ENCODE measurements at places on chromosomes 11 and 22.

DNA sequence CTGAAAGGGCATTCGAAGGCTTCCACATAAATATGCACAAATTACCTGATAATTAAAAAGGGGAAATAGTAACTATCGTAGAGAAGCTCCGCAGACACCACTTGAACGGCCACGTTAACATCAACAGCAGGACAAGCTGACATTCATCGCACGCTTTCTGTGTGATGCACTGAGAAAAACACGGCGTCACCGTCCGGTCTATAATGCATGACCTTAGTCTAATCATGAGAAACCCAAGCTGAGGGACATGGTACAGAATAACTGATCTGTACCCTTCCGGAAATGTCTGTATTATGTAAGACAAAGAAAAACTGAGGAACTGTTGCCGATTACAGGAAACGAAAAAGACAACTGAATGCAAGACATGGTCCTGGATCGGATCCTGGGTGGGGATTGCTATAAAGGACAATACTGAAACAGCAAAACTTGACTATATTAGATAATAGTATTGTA is 678 bp upstream of the RANGAP1 start:
- DNase-seq, result peak; percentile 35

GRCh38 chr11:61959114-61959513 is 8.3 kb downstream of the FTH1 start:
- no peak for DNase-seq

DNA sequence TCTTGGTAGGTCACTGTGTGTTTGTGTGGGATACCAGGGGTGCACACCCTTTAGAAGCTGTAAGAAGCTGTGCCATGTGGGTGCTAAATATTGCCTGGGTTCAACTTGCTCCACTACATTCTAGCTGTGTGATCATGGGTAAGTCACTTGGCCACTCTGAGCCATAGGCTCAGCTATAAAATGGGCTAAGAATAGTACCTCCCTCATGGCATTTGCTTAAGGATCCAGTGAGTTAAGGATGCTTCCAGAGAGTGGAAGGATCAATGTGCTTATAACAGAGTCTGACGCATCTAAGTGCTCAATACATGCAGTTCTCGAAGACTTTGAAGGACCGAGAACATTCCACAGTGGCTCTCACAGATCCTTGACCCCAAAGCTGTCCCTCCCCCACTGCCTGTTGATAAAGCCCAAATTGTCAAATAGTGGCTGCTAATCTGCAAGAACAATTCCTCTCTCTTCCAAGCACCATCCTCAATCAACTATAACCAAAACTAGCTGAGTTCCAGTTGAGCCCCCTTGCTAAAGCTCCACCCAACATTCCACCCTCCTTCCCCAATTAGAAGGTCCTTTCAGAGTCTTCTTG is 13.2 kb upstream of the TMPRSS6 start:
- DNase-seq, result no peak

DNA sequence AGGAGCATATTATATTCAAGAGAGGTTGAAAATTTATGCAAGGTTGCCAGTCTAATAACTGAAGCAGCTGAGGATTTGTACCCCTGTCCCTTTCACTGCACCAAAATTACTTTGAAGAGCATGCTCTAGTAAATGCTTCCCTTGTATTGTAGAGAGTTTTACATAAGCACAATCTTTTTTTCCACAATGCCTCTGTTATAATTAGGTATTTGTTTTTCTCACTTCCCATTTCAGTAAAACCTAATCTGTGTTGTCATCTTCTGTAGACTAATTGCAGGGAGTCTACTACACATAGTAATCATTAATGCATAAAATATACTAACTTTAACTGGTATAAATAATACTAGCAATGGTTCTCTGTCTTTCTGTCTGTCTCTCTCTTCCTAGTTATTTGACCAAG is 718.4 kb upstream of the ANO5 start:
- no peak for DNase-seq

GRCh38 chr22:28480000-28480715 is 199.5 kb downstream of the TTC28 start:
- DNase-seq, result no peak

Data from T-helper 9 cell (primary cell).